Posterior cingulate gyrus (tissue), 11 donors: ENCODE measurements at places on chromosomes 5 and 9.
A peak's percentile ranks its signal among the peaks of the same experiment; 100 is the strongest.

GRCh38 chr5:37950436-37950835 lies 110.6 kb upstream of the GDNF start:
- no peak for DNase-seq

GRCh38 chr5:180636403-180637075 lies 12.9 kb downstream of the FLT4 start:
- peak; percentile 2 for DNase-seq

- DNase-seq = peak; percentile 88
These were observed at the start of gene NRARP for GRCh38 chr9:137302118-137302448. Gene NRARP (minus strand): TSS chr9:137302271. CDS start chr9:137301928, 343 bp downstream.

DNA sequence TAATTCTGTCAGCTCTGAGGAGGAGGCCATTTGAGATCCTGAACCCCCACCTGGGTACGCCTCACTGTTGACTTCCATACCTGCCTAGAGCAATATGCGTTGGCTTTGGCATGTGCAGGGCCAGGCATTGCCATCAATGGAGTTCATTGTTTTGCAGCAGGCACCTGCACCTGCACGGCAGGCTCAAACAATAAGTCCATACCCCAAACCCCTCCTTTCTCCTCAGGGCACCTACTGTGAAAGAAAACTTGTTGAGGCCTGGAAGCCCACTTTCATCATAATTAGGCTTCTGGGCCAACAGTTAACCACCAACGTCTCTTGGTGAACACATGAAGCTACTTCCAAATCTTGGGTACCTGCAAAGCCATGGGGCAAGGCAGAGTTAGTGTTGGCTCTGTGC lies 238.7 kb downstream of the NFIB start:
- no peak for DNase-seq

GRCh38 chr5:149490599-149491485 lies 60.4 kb downstream of the CSNK1A1 start:
- no peak for DNase-seq

- DNase-seq = no peak
These were observed 24.9 kb downstream of the PLCXD3 start for GRCh38 chr5:41485533-41485932.

DNA sequence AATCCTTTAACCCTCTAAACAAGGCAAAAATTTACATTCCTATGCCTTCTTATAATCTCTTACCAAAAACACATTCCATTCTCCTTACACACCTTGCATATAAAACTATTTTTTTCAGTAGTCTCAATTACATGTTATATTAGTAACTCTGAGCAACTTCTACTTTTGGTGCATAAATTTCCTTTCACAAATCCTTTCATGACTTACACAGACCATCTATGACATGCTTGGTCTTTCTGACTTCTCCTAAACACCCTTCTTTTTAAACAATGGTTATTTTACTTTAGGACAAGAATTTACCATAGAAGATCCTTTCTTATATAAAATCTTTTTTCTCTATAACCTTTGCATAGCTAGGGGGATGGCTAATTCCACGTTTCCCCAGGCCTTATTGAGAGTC lies 208.0 kb upstream of the ARRDC3 start:
- DNase-seq = no peak

GRCh38 chr9:96062031-96062430 lies 186.5 kb downstream of the ERCC6L2 start:
- DNase-seq = no peak

- no peak for DNase-seq
These were observed 284.7 kb downstream of the SMARCA2 start for GRCh38 chr9:2299843-2300205.

DNA sequence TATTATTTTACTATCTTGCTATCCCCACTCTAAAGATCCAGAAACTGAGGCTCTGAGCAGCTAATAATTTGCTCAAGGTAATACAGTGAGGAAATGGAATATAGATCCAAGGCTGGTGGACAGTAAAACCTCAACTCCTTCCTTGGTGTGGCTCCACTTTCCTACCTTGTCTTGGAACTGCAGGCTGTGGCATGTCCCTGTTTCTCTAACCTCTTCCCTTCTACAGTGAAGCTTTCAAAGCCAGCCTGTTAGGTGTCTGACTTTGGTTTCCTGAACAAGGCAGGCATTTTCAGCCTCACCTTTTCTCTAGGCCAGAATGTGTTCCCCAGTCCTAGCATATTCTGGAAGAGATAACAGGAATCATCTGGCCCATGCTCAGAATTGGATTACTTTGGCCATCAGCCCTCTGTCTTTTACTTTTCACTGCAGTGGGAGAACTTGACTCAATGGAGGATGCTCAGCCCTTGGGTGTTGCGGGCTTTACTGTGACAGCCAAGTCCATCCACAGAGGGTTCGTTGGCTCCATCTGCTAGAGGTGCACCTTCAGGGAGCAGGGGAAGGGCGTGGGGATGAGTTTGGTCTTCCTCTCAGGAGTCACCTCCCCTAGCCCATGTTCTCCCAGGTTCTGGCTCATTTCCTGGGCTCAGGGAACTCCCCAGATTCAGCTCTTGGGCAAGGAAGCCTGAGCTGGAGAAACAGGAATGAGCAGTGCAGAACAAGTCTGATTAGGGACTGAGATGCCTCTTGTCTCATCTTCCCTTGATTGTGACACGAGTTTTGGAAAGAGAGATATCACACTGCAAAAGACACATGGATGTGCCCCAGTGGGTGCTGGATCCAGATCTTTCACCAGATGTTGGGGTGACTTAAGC lies 1.1 kb downstream of the NIPAL4 start:
- DNase-seq = no peak

- DNase-seq = no peak
These were observed 33.8 kb upstream of the DTWD2 start for GRCh38 chr5:119022017-119022745.

- DNase-seq = no peak
These were observed 29.4 kb downstream of the CHD1 start for GRCh38 chr5:98899456-98899855.

- DNase-seq = no peak
These were observed 25.9 kb downstream of the NKD2 start for GRCh38 chr5:1034421-1034905.

GRCh38 chr9:85416715-85417114 lies 325.0 kb downstream of the AGTPBP1 start:
- no peak for DNase-seq

- peak; percentile 96 for DNase-seq
These were observed 32.2 kb downstream of the PCDH1 start for GRCh38 chr5:141846031-141846430.

- no peak for DNase-seq
These were observed 375.2 kb upstream of the IRX2 start for GRCh38 chr5:3126639-3127038.

- DNase-seq = no peak
These were observed 15.1 kb downstream of the CARTPT start for GRCh38 chr5:71734141-71734540.

GRCh38 chr5:150065886-150066285 lies 20.5 kb downstream of the CSF1R start:
- DNase-seq = peak; percentile 70

- DNase-seq = no peak
These were observed 2.5 kb downstream of the SLC6A18 start for GRCh38 chr5:1227667-1228066.

- DNase-seq = no peak
These were observed 2393.0 kb upstream of the C9orf72 start for GRCh38 chr9:29966247-29966646.

GRCh38 chr9:112789473-112789872 lies 38.9 kb downstream of the SNX30 start:
- DNase-seq = no peak

DNA sequence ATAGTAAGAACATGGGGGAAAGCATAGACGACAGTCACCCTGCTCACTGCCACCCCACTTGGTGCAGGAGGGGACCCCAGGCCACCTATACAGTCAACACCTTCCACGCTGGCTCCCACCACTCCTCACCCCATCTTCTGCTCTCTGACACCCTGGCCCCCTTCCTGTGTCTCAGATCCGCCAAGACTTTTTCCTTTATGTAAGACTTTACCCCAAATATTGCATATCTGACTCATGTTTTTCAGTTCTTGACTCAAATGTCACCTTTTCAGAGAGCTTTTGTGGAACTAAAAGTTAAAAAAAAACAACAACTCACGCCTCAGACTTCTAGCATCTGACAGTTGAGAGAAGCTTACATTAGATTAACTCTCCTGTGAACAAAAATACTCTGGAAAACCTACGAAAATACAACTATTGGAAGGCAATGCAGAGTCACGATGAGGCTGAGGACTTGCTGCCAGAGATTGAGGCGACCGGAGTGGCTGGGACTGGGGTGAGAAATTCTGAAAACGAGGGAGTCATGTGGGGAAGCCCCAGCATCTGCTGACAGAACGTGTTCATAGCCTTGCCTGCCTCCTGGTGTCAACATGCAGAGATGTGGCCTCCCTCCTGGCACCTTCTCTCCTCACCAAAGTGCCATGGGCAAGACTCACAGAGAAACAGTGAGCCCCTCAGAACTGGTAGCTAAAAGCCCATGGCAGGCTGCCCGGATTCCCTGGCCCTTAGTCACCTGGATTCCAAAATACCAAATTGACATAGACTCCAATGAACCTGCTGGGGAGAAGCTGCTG lies 22.4 kb upstream of the FCN2 start:
- DNase-seq = no peak

GRCh38 chr5:122880749-122881148 lies 35.3 kb downstream of the SNX24 start:
- DNase-seq = no peak

DNA sequence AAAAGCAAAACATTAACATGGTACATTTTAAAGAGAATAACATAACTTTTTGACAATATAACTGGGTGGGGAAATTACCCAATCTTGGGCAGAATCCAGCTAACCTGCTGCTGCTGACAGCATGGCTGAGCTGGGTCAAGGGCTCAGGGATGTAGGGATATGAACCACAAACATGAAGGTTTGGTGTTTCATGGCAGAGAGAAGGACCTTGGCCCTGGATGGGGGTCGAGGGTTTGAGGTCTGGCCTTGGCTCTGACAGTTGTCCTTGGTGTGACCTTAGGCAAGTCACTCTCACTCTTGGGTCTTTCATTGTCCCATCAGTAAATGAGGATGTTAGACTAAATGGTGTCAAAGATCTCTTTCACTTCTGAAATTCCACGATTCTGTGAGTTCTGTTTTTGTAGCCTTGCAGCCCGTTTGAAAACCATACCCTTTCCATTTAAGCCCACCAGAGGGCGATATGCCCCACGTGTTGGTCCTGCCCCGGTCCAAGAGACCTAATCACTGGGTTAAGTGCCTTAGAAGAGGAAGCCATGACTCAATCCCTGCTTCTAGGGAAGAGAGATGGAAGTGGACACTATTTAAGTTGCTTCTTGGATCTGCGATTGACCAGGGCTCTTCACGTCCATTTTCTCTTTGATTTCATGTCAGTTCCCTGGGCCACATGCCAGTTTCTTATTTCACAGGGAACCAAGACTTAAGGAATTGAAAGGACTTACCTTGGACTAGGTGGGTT lies 56.8 kb upstream of the TEX48 start:
- DNase-seq = no peak

DNA sequence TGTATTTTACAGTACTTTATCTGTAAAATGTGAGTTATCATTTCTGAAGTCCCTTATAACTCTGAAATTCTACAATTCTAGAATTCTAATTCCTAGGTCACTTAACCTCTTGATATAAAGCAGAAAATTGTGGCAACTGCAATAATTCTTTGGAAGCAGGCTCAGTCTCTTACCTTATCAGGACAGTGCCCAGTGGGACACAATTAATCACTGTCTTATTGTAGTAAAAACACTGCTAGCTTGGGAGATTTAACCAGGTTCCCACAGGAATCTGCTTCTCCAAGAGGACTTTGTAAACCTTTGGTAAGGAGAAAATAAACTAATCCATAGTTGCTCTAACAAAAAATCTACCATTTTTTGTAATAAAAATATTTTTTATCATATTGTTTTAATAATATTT lies 18.3 kb upstream of the SPATA9 start:
- no peak for DNase-seq

- DNase-seq = no peak
These were observed 93.1 kb downstream of the NUDT12 start for GRCh38 chr5:103469288-103470040.

DNA sequence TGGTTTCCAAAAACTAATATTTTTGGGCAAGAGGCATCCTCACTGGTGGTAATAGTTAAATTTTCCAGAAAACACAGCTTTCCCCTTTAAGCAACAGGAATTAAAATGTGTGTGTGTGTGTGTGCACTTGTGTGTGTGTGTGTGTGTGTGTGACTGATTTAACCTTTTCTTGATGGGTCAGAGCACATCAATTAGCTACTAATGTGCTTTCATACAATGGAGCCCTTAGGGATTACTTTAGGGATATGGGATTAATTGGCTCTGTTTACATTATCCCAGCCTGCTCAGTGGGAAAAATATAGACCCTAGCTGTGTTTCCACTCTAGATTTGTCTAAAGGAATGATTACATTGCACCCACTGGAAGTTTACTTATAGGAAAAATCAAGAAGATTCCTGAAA lies 6.5 kb downstream of the PLCXD3 start:
- no peak for DNase-seq

GRCh38 chr5:35668794-35669193 lies 51.1 kb downstream of the SPEF2 start:
- no peak for DNase-seq

DNA sequence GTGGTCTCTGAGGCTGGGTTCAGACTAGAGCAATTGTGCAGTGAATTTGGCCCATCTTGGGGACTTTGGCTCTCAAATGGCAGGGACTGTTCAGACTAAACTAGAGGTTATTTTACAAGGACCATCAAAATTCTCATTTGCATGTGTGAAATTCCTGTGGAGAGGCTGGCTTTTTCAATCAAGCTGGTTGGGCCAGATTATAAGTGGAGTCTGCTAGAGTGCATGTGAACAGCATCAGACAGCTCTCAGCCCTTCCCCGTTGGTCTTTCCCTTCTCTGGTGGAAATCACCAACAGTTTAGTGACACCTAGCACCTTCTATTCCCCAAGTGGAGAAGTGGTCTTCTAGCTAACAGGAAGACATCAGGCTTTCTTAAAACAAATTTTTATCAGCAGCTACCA lies 301.3 kb downstream of the CWC27 start:
- DNase-seq = no peak

- DNase-seq = no peak
These were observed 78.5 kb downstream of the HMHB1 start for GRCh38 chr5:143890487-143890886.

GRCh38 chr5:18797222-18797621 lies 1163.0 kb downstream of the TAF11L14 start:
- DNase-seq = no peak

DNA sequence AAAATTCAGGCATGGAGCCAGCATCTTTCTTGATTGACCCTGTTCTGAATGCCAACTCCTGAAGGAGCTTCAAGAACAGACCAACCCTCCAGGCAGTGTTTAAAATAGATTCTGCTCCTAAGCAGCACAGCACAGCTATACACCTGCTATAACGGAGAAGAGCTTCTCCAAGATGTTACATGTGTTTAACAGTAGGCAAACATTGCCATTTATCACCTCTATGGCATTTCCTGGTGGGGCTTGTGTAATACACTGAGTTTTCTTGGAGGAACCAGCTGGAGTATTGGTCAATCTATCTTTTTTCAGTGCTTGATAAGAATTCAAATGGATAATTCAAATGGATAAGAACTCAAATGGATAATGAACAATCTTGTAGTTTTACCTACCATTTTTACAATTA lies 615.1 kb downstream of the CDH12 start:
- no peak for DNase-seq

- peak; percentile 38 for DNase-seq
These were observed 19.2 kb downstream of the GADD45G start for GRCh38 chr9:89623925-89624420.

GRCh38 chr5:132753135-132753987 lies 6.1 kb downstream of the CCNI2 start:
- peak; percentile 96 for DNase-seq

GRCh38 chr5:91848453-91848852 lies 465.3 kb upstream of the ARRDC3 start:
- DNase-seq = no peak

GRCh38 chr5:97888439-97888838 lies 705.4 kb upstream of the RIOK2 start:
- DNase-seq = no peak
